Activated T-cell treated with anti-CD3 and anti-CD28 coated beads, Interleukin-2, amount 50 U/mL, for 4 hours (primary cell): ENCODE measurements at places on chromosomes 6 and 20.

DNA sequence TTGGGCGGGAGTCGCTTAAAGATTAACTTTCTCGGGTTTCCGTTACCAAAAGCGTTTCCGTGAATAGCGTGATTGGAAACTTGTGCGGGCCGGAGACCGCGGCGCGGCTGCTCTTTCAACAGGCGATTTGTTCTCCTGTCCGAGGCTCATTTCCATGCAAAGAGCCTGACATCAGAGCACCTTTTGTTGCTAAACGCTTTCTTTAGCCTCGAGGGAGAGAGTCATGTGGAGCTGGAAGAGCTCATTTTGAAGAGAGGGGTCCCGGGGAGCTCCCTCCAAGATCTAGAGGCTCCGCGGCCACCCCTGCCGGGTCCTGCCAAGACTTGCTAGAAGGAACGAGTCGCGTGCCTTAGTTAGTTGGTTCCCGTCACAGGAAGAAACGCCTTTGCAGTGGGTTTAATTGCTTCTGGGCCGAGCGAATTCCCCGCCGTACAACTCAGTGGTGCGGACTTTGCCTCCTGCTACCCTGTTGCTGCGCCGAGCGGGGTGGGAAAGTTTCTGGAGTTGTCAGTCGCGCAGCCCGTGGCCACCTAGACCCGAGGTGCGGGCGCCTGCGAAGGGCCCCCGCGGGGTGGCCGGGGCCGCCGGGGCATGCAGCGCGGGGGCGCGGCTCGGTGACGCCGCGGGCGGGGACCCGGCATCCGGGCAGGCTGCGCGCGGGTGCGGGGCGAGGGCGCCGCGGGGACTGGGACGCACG is at the start of gene SASH1:
TSS of gene SASH1 (plus strand) at position 489 of the 697 bp plus-strand sequence. CDS start 230 bp downstream, outside the sequence.
- no peak for DNase-seq

- no peak for DNase-seq
These were observed 1.5 kb downstream of the COL12A1 start for GRCh38 chr6:75204217-75204958.

DNA sequence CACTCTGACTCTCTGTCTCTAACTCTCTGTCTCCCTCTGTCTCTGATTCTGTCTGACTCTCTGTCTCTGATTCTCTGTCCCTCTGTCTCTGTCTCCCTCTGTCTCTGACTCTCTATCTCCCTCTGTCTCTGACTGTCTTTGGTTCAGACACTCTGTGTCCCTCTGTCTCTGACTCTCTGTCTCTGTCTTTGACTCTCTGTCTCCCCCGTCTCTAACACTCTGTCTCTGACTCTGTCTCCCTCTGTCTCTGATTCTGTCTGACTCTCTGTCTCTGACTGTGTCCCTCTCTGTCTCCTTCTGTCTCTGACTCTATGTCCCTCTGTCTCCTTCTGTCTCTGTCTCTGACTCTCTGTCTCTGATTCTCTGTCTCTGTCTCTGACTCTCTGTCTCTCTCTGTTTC is 21.7 kb upstream of the NOL4L start:
- no peak for DNase-seq

DNA sequence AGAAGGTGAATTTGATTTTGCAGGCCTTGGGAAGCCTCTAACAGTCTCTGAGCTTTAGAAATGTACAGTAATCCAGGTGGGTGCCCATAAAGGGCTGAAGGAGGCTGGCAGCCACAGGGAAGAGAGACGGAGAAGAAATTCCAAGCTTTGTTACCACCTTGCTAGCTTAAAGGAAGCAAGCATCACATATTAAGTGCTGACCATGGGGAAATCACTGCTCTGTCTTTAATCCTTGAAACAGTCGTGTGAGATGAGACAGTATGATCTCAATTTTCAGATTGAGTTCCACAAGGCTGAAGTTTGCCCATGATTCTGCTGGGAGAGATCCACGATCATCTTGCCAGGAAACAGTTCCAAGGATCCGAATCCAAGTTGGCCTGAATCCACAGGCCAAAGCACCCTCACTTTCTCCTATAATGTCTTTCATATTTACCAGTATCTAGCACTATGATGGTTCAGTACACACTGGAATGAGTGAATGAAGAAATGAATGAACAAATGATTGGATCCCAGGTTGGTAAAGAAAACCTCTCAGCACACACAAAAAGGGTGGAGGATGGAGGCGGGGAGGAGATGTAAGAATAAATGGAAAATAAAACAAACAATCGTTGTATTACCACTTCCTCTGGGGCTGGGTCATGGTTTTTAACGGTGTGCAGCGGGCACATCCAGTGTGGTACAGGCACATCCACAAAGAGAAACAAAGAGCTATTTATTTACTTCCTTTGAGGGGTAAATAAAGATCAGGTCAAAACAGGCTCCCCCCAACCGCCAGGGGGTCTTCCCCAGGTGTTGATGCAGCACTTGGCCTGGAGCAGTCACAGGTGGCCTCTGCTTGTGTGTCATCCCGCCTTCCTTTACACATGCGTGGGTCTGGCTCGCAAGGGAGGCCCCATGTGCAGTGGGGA is 28.2 kb upstream of the TAF8 start:
- DNase-seq: peak; percentile 58

GRCh38 chr6:24856901-24857670 is 58.4 kb upstream of the ARMH2 start:
- no peak for DNase-seq

GRCh38 chr6:111483736-111484632 is 966 bp upstream of the REV3L start:
- DNase-seq: peak; percentile 79

GRCh38 chr6:142013875-142014495 is 118.7 kb upstream of the GJE1 start:
- no peak for DNase-seq

GRCh38 chr20:58513580-58514285 is 1.5 kb downstream of the APCDD1L start:
- no peak for DNase-seq

- no peak for DNase-seq
These were observed 65.1 kb upstream of the STX16 start for GRCh38 chr20:58585753-58586540.

DNA sequence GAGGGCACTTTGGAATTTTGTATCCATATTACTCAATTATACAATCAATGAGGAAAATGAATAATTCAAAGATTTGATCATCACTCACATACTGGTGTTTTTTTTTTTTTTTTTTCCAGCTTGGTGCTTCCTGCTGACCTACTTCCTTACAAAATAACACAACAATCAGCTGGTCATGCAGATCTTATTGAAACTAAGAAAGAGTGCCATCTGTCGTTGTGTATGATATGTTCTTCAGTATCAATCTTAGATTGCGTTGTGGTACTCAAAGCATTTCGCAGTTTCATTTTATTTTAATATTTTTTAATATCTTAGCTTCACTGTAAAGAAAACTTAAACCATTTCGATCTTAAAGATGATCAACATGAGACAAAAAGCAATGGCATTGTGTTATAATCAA is 155.6 kb downstream of the OGFRL1 start:
- no peak for DNase-seq

- no peak for DNase-seq
These were observed 51.2 kb downstream of the BMP6 start for GRCh38 chr6:7777074-7777473.

DNA sequence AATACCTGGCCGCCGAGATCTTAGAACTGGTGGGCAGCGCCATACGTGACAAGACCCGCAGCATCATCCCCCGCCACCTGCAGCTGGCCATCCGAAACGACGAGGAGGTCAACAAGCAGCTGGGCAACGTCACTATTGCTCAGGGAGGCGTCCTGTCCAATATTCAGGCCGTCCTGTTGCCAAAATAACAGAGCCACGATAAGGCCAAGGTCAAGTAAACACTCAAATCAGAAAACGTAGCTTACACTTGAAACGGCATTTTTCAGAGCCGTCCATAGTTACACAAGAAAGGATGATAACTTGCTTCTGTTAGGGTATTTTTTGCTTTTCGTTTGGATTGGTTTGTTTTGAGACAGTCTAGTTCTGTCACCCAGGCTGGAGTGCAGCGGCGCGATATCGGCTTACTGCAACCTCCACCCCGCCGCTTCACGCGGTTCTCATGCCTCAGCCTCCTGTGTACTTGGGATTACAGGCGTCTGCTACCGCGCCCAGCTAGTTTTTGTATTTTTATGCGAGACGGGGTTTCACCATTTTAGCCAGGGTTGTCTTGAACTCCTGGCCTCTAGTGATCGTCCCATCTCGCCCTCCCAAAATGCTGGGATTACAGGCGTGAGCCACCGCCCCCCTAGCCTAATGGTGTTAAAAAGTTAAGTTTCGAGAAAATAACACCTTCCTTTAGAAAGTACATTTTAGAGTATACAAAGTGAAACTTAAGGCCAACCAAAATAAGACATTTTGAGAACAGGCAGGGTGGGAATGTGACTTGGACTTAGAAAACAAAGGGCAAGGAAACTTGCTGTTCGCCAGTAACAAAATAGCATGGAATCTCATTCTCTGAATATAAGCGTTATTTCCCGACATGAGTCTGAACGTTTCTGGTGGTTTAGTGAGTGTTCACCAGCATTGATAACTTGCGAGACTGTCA is 42.8 kb upstream of the HFE start:
- DNase-seq: peak; percentile 21

- no peak for DNase-seq
These were observed 288.0 kb downstream of the ADGB start for GRCh38 chr6:146886587-146887446.

- DNase-seq: no peak
These were observed 74.5 kb upstream of the MRPS10 start for GRCh38 chr6:42292004-42292740.
